Stimulated activated CD8-positive, alpha-beta memory T cell treated with anti-CD3 and anti-CD28 coated beads, Interleukin-4, amount 100 ng/mL, for 4 hours (primary cell): ENCODE measurements at places on chromosomes 3 and 15.
A peak's percentile ranks its signal among the peaks of the same experiment; 100 is the strongest.

- DNase-seq = no peak
Observed at GRCh38 chr3:30933478-30934207, 39.2 kb upstream of the GADL1 start.

DNA sequence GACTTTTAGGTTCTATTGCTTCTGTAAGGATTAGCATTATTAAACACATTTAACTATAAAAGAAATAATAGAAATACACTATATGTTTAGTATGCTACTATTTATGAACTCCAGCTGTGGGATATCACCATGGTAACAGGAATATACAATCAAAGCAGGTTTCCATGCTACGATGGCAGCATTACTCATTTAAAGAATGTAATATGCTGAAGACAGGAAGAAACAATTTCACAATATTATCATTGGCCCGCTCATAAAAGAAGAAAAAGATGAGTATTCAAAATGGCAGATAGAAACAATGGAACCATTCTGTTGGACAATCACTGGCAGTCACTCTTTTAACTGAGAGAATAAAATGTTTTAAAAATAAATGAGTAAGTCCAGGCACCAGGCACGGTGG lies 153.4 kb downstream of the CBLB start:
- DNase-seq = no peak

- DNase-seq = no peak
Observed at GRCh38 chr3:48403533-48404439, 26.1 kb downstream of the PLXNB1 start.

GRCh38 chr3:124941771-124942170 lies 7.2 kb upstream of the MUC13 start:
- DNase-seq = no peak

GRCh38 chr15:61853195-61853594 lies 207.1 kb downstream of the VPS13C start:
- no peak for DNase-seq

DNA sequence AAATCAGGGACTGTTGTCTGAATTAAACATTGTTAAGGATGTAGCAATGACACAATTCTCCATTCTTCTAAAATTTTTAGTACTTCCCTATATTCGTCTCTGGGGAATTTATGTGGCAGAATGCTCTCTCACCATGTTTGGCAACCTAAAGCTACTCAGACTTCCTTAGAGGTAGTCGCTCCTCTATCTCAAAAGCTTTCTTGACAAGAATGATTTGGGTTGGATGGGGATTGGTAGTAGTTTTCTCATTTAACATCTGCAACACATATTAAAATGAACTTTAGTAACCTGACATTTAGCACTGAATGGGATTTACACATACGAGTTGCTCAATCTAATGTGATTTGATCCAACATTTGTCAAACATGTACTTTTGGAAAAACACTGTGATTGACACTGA lies 233.3 kb downstream of the RBMS3 start:
- no peak for DNase-seq

DNA sequence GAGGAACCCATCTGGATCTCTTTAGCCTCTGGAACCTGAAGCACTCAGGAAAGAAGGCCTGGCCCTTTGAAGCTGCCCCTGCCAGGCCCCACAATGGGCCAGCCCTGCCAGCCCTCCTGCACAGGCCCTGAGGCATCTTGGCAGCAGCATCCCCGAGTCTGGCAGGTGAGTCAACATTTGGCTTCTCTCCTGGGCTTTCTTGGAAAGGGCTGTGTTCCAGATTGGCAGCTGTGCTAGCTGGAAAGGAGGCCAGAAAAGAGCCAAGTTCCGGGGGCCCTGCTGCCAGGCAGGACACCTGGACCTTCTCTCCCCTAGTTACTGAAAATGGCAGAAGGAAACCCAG lies 187.2 kb downstream of the SHQ1 start:
- no peak for DNase-seq

DNA sequence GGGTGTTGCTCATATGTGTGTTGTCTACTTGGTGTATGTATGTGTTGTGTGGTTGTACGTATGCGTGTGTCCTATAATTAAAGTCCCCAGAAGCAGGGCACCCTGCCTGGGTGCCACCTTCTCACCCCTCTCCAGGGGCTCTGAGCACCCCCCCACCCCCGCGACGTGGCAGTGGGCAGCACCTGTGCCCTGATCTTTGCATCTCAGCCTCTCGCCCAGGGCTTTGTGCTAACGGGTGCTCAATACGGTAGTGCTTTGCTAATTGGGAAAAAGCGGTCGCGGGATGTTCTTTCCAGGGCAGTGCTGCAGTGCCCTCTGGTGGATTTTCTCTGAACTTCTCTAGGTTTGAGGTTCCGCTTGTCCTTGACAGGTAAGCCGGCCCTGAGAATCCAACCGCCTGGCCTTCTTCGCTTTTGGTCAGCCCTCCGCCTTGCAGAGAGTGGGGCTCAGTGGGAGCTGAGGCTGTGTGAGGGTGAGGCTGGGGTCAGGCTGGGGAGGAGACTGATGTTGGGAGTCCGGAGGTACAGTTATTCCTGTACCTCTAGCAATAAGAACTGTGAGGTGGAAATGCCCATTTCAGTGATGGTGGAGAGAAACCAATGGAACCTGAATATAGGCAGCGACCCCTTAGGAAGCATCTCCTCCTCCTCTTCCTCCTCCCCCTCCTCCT lies 17.6 kb upstream of the EPHB3 start:
- peak; percentile 57 for DNase-seq

DNA sequence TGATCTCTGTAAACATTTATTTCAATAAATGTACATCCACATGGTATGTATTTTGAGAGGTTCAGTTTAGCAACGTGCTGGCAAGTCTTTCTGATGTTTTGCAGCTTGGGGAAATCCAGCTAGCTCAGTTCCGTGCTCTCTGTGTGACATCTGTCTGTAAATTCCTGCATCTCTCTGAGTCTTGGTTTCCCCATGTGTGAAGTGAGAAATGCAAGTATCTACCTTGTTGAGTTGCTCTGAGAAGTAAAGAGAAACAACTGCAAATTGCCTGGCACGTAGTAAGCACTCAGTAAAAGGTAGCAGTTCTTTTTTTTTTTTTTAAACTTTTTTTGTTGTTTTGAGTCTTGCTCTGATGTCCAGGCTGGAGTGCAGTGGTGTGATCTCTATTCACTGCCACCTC lies 30.2 kb upstream of the MORF4L1 start:
- no peak for DNase-seq

GRCh38 chr3:138803006-138803653 lies 31.6 kb downstream of the PIK3CB start:
- no peak for DNase-seq

- DNase-seq = no peak
Observed at GRCh38 chr15:45169608-45170480, 17.9 kb downstream of the SHF start.

DNA sequence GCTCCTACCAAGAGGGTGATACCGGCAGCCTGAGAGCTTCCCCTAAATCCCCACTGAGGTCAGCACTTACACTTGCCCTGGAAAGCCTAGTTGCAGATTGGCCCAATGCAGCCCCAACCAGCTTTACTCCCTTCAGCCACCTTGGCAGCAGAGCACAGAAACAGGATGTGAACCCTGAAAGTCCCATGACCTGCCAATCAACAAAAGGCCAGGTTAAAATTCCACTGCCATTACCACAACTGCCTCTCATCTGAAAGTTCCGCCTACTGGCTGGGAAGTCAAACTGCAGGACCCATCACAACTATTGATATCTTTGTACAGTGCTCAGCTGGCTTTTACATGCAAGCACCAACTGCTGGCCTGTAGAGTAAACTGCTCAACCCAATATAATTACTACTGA lies 156.2 kb downstream of the ZMAT3 start:
- no peak for DNase-seq

GRCh38 chr15:85667491-85668424 lies 127.0 kb downstream of the KLHL25 start:
- no peak for DNase-seq

DNA sequence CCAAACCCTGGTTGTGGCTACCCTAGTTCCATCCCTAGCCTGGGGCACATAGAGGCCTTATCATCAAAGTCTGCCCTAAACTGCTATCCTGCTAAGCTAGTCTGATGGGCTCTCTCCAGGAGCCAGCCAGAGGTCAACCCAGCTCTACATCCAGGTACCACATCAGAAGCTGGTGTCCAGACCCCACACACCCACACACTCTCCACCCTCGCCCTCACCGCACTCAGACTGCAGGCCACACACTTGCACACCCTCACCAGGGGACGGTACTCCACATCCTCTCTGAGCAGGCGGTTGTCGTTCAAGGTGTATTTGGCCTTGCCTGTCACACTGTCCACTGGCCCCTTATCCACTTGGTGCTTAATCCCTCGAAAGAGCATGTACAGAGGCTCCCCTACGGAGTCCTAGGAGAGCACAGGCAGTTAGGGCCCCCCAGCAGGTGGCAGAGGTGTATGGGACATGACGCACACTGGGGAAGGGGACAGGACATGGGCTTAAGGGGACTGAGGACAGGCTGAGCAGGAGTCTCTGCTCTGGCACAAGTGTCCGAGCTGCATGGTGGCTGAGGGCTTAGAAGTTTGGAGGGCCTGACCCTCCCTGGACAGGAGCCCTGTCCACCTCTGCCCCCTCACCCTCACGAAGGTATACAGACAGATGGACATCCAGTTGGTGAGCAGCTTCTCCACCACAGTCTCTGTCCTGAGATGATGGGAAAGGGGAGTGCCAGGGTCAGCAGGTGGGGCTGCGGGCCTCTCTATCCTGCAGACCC lies 18.1 kb downstream of the PLXNB1 start:
- DNase-seq = no peak

- DNase-seq = no peak
Observed at GRCh38 chr3:186165331-186165730, 56.4 kb upstream of the ETV5 start.

DNA sequence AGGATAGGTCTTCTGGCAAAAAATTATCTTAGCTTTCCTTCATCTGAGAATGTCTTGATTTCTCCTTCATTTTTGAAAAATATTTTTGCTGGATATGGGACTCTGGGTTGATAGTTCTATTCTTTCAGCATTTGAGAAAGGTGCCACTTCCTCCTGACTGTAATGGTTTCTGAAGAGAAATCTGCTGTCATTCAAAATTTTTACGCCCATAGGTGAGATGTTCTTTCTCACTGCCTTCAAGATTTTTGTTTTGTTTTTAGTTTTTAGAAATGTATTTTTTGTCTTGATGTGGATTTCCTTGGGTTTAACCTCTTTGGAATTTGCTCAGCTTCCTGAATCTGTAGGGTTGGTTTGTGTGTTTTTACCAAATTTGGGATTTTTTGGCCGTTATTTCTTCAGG lies 37.1 kb upstream of the ATP2B2 start:
- no peak for DNase-seq

- no peak for DNase-seq
Observed at GRCh38 chr15:66007663-66008262, 138.5 kb downstream of the RAB11A start.

DNA sequence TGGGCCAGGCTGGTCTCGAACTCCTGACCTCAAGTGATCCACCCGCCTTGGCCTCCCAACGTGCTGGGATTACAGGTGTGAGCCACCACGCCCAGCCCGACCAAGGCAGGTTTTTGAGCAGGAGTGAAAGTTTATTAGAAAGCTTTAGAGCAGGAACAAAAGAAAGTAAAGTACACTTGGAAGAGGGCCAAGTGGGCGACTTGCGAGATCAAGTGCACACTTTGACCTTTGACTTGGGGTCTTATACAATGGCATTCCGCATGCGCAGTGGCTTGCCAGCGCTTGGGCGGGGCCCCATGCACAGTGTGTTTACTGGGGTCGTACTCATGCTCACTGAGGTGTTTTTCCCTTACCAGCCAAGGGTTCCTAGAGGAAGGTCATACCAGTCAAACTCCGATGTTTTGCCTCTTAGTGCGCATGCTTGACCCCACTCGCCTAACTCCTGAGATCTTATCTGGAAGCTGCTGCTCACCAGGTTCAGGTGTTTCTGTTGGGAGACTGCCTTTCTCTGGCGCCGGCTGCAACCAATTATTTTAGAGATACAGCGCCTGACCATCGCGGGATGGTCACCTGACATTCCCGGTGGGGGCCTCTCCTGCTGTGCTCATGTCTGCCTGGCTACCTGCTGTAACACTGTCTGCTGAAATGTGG lies 46.9 kb upstream of the FLNB start:
- no peak for DNase-seq

DNA sequence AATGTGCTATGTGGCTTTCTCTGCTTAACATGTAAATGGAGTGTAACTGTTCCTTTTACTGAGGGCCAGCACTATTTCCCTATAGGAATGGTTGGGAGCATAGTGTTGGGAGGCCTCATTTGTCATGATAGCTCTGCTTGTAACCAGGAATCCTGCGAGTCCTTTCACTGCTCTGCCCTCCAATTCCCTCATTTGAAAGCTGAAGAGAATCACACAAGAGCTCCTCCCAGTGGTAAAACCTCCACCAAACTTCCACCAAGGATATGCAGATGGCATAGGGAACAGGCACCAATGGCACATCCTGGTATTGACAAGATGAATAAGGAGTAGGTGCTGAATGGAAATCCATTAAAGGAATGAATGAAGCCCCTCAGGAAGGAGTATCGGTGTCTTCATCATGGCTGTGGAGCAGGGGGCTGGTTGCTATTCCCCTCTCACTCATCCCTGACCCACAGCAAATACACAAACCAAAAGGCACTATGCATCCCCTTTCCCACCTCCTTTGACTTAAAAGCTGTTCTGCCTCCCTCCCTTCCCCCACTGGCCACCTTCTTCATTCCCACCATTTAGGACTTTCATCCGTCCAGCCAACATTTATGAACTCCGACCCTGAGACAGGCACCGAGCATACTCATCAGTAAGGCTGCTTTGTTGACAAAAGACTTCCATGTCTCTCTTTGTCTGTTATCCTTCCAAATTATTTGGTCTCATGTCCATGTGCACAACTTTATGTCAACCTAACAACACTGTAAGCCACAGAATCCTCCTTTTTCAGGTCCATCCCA lies 560.8 kb downstream of the FOXP1 start:
- DNase-seq = no peak

- DNase-seq = no peak
Observed at GRCh38 chr15:42185801-42186200, 22.3 kb downstream of the VPS39 start.

DNA sequence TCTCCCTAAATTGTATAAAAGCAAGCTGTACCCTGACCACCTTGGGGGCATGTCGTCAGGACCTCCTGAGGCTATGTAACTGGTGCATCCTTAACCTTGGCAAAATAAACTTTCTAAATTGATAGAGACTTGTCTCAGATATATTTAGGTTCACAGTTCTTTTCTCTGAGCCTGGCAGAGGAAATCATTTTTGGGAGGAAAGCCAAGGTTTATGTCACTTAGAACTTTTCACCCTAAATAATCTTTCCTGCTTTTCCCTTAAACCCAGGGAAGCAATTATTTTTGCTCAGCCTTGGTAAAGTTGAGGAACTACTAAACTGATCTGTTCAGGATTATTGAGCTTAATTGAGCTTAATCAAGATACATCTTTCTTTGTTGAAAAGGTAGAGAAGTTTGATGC lies 608.9 kb downstream of the PDCD6IP start:
- DNase-seq = no peak

DNA sequence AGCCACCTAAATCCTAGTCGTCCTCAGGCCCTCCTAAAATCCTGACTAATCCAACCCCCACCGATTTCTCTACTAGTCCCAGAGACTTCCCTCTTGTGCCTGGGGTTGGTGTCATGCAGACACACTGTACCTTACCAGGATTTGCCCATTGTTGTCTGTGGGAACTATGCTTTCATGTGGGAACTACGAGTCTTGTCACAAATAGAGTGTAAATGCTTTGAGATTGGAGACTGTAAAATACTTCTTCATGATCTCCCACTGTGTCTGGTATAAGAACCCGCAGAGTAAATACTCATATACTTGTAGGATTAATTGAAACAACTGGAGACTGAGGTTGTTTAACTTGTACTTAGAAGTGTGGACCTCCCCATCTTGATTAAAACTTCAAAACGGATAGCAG lies 11.2 kb downstream of the B3GNT5 start:
- no peak for DNase-seq
